Fibroblast of skin of left quadriceps (primary cell): ENCODE measurements at places on chromosomes 2 and 18.

- DNase-seq, result no peak
Observed at GRCh38 chr2:26612034-26612433, 29.1 kb downstream of the CIB4 start.

GRCh38 chr18:33833842-33834241 is 255.8 kb downstream of the ASXL3 start:
- no peak for DNase-seq

- no peak for DNase-seq
Observed at GRCh38 chr18:25299426-25300300, 52.3 kb downstream of the ZNF521 start.

- DNase-seq, result no peak
Observed at GRCh38 chr2:128514555-128514955, 195.9 kb upstream of the HS6ST1 start.

DNA sequence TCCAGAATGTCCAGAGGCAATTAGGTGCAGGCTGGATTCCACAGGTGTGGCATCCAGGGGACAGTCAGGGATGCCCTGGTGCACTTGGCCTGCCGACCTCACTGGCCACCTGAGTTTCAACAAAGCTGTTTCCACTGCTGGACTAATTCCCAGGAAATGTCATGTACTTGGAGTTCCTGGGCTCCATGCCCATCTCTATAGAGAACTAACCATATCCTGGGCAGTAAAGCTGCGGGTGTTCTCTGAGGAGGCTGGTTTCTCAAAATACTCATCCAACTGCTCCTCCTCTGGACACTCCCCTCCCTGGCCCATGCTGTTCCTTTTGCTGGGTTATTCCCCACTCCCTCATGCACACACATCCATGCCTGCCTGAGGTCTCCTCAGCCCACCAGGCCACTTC is 161.9 kb upstream of the SKOR2 start:
- no peak for DNase-seq
